ENCODE measurements at places on chromosomes 5 and 9. TPM values are rescaled to one million over a fixed set of nuclear protein-coding genes. Genes with fewer than 3 reads are reported as not detected.
A peak's percentile ranks its signal among the peaks of the same experiment; 100 is the strongest.

DNA sequence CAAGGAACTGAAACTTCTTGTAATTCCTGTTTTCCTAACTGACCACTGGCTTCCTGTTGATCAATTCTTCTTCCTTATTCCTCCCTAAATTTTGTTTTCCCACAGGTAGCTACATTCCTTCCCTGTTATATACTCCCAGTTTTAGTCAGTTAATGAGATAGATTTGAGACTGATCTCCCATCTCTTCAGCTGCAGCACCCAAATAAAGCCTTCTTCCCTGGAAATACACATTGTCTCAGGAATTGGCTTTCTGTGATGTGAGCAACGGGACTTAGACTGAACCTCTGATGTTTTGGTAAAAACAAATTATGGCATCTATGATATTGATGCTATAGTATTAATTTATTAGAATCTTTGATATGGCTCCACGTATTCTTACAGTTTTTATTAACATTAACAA is 617.3 kb upstream of the ST8SIA4 start:
- DNase-seq, result no peak

- no peak for DNase-seq
Observed at GRCh38 chr5:56094579-56095361, 100.0 kb upstream of the IL6ST start.

GRCh38 chr9:108104991-108105390 is 615.4 kb upstream of the KLF4 start:
- DNase-seq, result no peak

GRCh38 chr5:67807439-67807888 is 408.1 kb upstream of the PIK3R1 start:
- DNase-seq, result no peak

GRCh38 chr9:129703667-129704355 is 38.4 kb downstream of the PRRX2 start:
- DNase-seq, result peak; percentile 53

GRCh38 chr5:180140079-180140554 is 68.6 kb upstream of the RNF130 start:
- no peak for DNase-seq

DNA sequence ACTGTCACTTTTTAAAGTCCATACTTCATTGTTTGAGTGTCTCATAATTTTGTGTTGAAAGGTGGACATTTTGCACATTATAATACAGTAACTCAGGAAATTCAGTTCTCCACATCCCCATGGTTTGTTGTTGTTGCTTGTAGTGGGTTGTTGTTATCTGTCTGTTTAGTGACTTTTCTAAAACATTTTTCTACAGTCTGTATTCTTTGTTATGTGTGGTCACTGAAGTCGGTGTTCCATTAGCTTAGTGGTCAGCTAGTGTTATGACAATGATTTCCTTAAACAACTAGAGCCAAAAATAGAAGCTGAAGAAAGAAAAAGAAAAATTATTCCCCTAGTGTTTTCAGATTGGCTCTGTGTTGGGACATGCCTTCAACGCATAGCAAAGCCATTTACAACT is 5.6 kb upstream of the IL33 start:
- DNase-seq, result no peak

DNA sequence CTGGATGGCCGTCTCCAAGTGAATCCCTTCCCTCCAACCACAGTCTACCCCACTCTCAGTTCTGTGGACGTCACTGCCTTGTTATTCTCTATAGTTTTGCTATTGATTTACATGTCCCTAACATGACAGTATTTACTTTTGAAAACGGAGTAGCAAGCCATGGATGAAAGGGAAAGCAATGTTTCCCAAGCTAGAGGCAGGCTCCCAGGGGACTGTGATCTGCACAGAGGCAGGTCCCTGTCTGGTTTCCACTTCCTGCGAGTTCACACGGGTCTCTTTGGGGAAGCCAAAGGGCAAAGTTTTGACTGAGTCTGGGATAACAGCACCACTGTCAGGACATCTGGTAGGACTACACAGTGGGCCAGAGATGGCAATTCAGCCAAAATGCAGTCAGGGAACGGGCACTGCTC is 12.7 kb downstream of the C9orf153 start:
- peak; percentile 54 for DNase-seq

DNA sequence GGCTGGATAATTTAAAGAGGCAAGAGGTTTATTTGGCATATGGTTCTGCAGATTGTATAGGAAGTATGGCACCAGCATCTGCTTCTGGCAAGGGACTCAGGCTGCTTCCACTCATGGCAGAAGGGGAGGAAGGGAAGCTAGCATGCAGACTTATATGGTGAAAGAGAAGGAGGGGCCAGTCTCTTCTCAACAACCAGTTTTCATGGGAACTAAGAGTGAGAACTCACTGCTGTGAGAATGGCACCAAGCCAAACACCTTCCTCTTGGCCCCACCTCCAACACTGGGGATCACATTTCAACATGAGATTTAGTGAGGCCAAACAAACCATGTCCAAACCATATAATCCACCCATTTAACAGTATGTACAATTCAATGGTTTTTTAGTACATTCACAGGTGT is 113.3 kb upstream of the SHB start:
- DNase-seq, result no peak

- DNase-seq, result no peak
Observed at GRCh38 chr5:151577566-151577965, 13.6 kb downstream of the FAT2 start.

DNA sequence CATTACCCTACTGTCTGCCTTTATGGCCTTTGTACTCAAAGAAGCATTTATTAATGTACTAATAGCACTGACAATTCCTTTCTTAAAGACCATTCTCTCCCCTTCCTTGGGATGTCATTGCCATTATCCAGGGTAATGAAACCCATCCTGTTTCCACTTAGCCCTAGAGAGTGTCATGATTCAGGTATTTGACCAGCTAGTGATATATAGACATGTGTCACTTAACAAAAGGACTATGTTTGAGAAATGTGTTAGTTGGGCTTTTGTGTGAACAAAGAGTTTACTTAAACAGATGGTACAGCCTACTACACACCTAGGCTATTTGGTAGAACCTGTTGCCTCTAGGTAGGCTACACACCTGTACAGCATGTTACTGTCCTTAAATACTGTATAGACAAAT is 2.0 kb downstream of the ATP6V0E1 start:
- no peak for DNase-seq

GRCh38 chr5:59169081-59169767 is 586.3 kb downstream of the RAB3C start:
- no peak for DNase-seq

DNA sequence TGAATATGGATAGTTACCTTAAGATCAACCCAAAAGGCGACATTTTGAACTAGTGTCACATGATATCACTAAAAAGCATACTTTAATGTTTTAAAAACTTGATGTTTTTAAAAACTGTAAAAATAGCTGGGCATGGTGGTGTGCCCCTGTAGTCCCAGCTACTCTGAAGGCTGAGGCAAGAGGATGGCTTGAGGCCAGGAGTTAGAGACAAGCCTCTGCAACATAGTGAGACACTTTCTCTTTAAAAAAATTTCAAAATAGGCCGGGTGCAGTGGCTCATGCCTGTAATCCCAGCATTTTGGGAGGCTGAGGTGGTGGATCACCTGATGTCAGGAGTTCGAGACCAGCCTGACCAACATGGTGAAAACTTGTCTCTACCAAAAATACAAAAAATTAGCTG is 129.5 kb downstream of the NPR3 start:
- no peak for DNase-seq

- DNase-seq, result no peak
Observed at GRCh38 chr5:161547738-161548486, 1.4 kb upstream of the GABRB2 start.

GRCh38 chr9:98172604-98173003 is 19.8 kb downstream of the CORO2A start:
- DNase-seq, result no peak

GRCh38 chr9:114386886-114387679 is 699 bp downstream of the AKNA start:
- DNase-seq, result peak; percentile 78

GRCh38 chr5:34691326-34691725 is 35.2 kb downstream of the RAI14 start:
- DNase-seq, result no peak

DNA sequence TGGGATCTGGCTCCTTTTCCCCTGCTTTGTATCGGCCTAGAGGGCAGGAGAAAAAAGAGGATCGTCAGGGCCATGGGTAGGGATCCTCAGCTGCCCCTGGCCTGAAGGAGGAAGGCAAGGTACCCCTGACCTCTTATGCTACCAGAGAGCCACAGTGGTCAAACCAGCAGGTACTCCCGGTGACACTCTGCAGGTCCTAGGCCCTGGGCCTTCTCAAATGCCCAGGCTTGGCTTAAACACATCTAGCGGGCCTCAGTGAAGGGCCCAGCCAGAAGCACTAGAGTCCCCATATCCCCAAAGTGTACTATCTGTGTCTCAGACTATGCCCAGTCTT is 3.5 kb downstream of the IRF1 start:
- no peak for DNase-seq

- no peak for DNase-seq
Observed at GRCh38 chr9:126240835-126241234, 85.8 kb upstream of the MVB12B start.

DNA sequence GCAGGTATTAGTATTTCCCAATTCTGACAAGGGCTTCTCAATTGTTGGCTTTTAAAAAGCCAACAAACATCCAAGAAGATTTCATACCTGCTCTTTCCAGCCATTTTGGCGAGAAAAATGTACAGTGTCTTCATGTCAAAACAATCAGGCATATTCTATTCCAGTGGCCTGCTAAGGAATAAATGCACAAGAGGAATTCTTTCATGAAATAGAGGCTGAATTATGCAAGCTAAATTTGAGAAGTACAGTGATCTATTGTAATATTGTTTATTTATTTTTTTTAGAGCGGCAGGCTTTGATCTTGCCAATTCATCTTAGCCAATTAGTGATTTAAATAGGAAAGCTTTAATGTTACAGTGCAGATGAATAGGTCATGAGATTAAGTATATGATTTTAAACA is 49.3 kb downstream of the NLN start:
- no peak for DNase-seq

DNA sequence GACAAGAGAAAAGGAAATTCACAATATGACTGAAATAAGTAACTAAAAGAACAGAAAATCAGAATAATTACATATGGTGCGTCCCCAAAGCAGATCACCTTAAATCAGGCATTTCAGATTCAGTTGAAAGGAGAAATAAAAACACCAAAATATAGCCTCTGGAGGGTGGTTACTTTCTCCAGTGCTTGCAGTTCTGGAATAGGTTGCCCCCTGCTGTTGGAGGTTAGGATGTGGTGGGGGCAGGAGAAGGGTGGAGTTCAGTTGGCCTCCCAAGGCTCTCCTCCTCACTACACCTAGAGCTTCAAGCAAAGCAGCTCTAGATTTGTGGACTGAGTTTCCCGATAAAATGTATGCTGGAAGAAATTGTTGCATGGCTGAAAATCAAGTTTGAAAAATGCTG is 338.2 kb upstream of the TLE4 start:
- no peak for DNase-seq

The HAVCR1 gene
- polyA plus RNA-seq, result not detected

The SPATA31D4 gene
- polyA plus RNA-seq, result not detected

The LURAP1L gene
- 3.0 TPM for polyA plus RNA-seq

The C9orf153 gene
- polyA plus RNA-seq, result 0.18 TPM

The IGIP gene
- 9.8 TPM for polyA plus RNA-seq

The PIP5KL1 gene
- 0.29 TPM for polyA plus RNA-seq

The C9orf50 gene
- polyA plus RNA-seq, result not detected

The ANGPTL2 gene
- polyA plus RNA-seq, result 26.7 TPM

The TAF11L10 gene
- not detected for polyA plus RNA-seq

The APBA1 gene
- 3.5 TPM for polyA plus RNA-seq

The CLTB gene
- polyA plus RNA-seq, result 329 TPM

The SPATA6L gene
- polyA plus RNA-seq, result 0.59 TPM

The BTNL9 gene
- 57.8 TPM for polyA plus RNA-seq
